ENCODE measurements at places on chromosomes 2 and 18.
A peak's percentile ranks its signal among the peaks of the same experiment; 100 is the strongest.

- DNase-seq, result no peak
Measured at GRCh38 chr2:169776252-169776761, 22.4 kb upstream of the SSB start.

DNA sequence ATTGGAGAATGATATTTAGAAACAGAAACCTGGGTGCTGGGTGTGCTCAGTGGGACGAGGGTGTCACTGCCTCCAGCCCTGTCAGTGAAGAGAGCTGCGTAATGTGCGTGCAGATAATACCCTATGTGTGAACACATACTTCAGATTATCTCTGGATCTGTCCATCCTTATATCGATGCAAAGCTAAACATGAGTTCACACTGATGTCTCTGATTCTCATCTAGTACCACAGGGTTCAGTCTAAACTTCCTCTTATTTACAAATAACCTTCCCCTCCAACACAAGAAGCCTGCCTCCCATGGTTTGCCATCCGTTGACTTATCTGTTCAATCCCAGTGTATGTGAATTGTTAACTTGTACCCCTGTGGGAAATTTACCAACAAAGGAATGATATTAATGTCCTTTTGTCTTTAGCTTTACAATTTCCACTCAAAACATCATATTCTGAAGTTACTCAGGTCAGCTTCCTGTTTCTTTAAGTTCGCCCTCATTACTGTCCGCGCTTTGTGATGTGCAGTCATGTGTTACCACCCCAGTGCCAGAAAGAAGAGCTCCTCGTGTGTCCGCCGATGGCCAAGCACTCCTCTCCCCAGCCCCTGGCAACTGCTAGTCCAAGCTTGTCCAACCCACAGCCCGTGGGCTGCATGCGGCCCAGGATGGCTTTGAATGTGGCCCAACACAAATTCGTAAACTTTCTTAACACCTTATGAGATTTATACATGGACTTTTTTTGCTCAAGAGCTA is 108.2 kb downstream of the RTP5 start:
- DNase-seq, result peak; percentile 45

DNA sequence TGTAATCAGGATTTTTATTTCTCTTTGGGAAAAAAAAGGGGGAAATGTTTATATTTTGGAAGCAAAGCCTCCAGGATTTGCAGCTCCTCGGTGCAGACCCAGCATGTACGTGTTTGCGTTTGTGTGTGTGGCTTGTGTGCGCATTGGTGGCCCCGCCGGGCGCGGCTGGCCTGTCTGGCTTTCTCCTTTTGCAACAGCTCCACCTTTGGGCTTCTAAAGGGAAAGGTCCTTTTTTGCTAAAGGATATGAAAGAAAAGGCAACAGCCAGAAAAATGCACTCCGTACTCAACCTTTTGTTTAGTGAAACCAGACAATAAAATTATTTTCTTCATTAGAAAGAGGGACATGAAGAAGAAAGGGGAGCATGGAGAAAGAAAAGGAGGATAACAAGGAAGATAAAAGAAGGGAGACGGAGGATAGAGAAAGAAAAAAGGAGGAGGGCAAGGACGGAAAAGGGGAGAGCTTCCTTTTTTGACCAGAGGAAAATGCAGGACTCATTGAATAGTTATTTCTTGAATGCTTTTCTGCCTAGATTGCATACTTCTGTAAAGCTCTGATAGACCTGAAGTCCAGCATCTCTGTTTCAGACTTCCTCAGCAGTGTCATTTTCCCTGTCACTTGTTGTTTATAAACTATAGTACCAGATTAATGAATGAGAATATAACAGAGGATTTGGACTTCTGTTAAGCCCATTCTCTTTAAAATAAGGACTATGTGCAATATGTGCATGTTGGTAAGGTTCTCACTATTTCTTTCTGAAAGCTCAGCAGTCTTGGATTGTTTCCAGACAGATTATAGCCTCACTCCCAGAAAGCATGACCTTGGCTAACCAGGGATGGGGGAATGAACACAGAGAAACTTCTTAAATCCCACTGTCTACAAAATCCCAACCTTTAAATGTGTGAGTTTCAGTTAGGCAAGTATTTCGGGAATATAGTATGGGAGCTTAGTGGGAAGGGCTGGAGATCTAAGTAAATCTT is 563.1 kb upstream of the PIK3C3 start:
- DNase-seq, result peak; percentile 71

GRCh38 chr2:86416146-86416545 is 25.0 kb upstream of the KDM3A start:
- no peak for DNase-seq

DNA sequence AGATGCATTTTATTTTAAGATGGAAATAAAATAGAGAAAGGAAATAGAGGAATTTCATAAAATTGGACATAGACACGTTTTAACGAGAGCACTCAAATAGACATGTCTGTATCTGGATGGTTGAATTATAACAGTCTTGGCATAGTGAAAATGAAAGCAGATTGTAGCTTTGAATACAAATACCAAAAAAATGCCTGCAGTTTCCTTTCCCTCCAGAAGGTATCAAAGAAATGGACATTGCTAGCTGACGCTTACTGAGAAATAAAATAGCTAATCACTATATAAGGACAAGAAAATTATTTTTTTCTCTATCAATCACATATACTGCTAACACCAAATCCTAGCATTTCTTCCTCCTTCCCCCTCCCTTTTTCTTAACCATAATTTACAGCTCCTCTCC is 11.4 kb upstream of the MAPRE2 start:
- DNase-seq, result no peak

GRCh38 chr2:166944909-166945308 is 56.6 kb downstream of the XIRP2 start:
- DNase-seq, result no peak

DNA sequence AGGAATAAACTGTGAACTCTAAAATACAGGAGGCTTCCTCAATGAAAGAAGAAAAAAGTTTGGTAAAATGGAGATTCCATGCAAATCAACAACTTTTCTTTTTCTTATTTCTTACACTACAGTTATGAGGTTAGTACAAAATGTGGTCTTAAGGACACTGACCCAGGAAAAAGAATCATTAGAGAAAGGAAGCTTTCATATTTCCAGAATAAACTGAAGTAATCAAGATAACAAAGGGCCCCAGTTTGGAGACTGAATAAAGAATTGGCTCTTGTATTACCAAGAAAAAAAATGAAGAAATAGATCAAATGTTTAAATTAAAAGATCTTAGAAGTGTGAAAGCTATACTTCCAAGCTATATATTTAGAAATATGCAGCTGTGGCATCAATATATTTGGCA is 72.3 kb downstream of the SLC66A3 start:
- no peak for DNase-seq

GRCh38 chr2:7795778-7796563 is 878.8 kb downstream of the RNF144A start:
- no peak for DNase-seq

GRCh38 chr18:57859314-57859713 is 56.2 kb upstream of the ATP8B1 start:
- DNase-seq, result no peak

- DNase-seq, result no peak
Measured at GRCh38 chr2:135281379-135281778, 229.3 kb downstream of the RAB3GAP1 start.

DNA sequence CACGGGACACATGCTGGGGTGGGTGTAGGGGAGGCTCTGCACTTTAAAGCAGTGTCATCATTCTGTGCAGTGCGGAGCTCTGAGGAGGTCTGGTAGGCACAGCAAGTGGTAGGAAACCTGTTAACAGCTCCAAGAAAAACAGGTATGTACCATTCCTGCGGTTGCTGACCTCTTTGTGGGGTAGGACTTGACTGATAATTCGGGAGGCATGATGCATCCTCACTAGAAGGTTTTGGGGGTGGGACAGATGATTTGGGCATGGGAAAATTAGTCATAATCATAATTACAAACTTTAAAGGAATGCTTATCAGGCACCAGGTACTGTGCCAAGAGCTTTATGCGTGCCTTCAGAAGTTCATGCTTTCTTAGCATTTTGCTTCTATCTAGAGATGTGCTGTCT is 9.7 kb downstream of the DOK1 start:
- peak; percentile 31 for DNase-seq

DNA sequence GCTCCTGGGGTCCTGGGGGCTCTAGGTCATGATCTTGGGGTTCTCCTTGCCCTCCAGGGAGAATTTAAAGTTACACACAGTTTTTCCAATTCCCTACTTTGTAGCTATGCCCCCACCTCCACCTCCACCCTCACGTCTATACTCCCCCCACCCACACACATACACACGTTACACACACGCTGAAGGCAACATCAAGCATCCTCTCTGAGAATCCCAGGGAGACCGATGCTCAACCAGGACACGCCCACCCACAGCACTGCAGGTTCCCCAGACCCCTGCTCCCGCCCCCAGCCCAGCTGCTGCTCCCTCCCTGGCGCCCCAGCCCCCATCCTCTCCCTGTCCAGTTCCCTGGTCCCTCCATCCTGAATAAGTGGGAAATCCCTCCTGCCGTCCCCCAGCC is 6.4 kb upstream of the TNS1 start:
- no peak for DNase-seq

DNA sequence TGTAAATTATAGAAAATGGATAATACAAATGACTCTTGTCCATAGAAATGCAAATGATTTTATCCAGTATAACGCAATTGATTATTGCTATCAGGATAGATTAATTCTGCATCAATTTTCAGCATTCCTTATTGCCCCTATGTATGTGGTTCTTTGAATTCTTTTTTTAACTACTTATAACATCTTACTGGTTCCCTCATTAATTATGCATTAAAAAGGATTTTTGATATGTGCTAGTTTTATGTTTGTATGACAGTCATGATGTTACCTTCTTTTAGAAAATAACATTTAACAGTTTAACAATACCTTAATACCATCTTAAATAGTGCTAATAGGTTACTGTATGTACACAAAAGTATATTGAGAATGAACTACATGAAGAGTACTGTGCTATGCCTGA is 20.0 kb upstream of the LNPK start:
- DNase-seq, result no peak

GRCh38 chr18:56248610-56249235 is 389.7 kb downstream of the TXNL1 start:
- no peak for DNase-seq

GRCh38 chr2:108460345-108461037 is 11.5 kb downstream of the GCC2 start:
- DNase-seq, result no peak

DNA sequence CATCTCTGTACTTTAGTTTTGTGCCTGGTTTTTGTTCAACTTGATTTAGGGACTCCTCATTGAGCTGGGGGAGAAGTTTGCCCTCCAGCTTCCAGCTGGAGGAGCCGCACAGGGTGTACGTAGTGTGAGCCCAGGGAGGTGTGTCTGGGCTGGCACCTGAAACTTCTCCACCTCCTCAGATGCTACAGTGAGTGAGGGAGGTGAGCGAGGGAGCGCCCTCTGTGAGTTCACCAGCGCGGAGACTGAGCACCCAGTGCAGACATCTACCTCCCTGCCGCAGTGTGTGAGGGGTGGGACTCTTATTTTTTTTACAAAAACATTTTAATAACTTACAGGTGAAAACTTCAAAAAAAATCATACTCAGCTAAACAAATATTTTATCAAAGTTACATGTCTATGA is 204.2 kb upstream of the HS6ST1 start:
- no peak for DNase-seq

GRCh38 chr2:46315103-46315890 is 18.1 kb downstream of the EPAS1 start:
- DNase-seq, result peak; percentile 97

DNA sequence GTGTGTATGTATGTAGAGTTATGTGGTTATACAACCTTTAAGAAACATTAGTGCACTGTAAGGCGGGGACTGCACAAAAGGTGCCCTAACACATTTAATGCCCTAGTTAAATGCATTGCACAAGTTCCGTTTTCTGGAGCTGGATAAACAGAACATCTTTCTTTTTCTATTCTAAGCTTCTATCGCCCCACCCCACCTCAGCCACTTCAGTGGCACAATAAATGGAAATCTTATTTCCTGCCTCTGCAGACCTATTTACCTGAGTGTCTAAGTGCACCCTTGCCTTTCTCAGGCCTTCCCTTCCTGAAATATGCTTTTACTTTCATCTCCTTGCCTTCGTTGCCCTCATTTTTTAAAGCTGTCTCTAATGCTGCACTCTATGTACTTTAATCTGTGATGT is 123.5 kb downstream of the TANC1 start:
- DNase-seq, result no peak

DNA sequence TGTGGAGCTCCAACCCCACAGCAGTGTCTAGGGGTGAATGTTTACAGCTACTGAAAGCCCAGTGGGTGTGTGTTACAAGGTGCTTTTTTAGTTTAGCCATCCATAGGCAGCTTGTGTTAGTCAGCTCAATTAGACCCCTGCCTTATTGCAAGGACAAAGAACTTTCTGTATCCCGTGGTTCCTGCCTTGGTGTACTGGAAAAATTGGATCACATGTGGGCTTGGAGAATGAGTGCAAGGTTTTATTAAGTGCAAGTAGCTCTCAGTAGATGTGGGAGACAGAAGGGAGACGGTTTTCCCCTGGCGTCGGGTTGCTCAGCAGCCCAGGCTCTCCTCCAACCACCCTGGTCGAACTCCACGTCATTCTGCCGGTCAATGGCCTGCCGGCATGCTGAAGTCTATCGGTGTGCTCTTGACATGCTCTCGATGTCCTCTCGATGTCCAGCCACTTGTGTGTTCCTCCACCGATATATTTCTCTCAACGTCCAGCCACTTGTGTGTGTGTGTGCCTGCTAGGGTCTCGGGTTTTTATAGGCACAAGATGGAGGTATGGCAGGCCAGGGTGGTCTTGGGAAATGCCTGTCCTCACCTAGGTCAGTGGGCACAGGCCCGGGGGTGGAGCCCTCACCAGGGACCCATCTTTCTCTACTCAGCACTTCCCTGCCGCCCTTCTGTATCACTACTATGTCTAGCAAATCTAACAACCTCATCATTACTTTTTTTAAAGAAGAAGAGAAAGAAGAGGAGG is 13.8 kb downstream of the FANCL start:
- DNase-seq, result no peak

- DNase-seq, result no peak
Measured at GRCh38 chr2:227326783-227327182, 1.7 kb downstream of the MFF start.

- no peak for DNase-seq
Measured at GRCh38 chr2:224312741-224313140, 89.2 kb downstream of the FAM124B start.

GRCh38 chr2:153641046-153641445 is 162.5 kb upstream of the RPRM start:
- no peak for DNase-seq

GRCh38 chr2:40164736-40165508 is 287.0 kb downstream of the SLC8A1 start:
- no peak for DNase-seq

- DNase-seq, result no peak
Measured at GRCh38 chr2:37566517-37566981, 104.9 kb downstream of the CDC42EP3 start.

GRCh38 chr2:45813003-45813941 is 161.8 kb downstream of the PRKCE start:
- DNase-seq, result no peak

GRCh38 chr2:102233132-102233884 is 46.5 kb downstream of the IL1RL2 start:
- no peak for DNase-seq

GRCh38 chr2:74093840-74094239 is 53.9 kb downstream of the BOLA3 start:
- DNase-seq, result no peak

Data from coronary artery (tissue), 2 donors.